NCI-H446 treated with DMSO at 0.1 percent for 48 hours (cell line): ENCODE measurements at places on chromosomes 7 and 10.

- DNase-seq: no peak
Measured at GRCh38 chr7:156558198-156558597, 82.4 kb upstream of the RNF32 start.

DNA sequence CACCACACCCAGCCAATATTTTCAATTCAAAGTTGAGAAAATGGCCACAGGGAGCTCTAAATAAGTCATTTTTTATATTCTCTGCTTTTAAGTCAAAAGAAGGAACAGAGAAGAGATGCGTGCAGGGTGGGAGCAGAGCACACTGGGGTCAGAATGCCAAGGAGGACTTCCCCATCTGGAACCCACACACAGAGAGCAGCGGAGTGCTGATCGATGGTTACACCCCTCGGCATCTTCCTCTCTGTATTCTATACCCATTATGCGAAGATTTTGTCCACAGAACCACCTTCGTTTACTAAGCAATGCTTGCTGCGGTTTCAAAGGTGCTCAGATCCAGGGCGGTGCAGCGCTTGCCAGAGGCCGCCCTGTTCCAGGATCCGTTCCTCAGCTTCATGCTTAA, 91.3 kb upstream of the RHEB start:
- DNase-seq: no peak

DNA sequence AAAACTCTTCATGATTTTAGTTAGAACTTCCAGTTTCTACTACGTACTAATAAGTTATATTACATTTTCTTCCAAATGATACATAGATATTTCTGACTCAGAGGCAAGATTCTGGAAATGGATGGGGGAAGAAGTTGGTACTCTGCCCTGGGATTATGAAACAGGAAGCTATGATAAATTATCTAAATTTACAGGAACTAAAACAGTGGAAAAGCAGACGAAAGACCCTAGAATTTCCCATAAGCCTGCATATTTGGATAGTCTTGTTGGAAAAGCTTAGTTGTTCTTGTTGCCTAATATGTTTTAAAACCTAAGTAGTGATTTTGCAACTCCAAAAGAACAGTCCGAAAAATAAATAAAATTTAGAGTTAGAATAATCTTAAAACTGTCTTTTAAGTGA, 21.8 kb downstream of the CFAP69 start:
- no peak for DNase-seq

DNA sequence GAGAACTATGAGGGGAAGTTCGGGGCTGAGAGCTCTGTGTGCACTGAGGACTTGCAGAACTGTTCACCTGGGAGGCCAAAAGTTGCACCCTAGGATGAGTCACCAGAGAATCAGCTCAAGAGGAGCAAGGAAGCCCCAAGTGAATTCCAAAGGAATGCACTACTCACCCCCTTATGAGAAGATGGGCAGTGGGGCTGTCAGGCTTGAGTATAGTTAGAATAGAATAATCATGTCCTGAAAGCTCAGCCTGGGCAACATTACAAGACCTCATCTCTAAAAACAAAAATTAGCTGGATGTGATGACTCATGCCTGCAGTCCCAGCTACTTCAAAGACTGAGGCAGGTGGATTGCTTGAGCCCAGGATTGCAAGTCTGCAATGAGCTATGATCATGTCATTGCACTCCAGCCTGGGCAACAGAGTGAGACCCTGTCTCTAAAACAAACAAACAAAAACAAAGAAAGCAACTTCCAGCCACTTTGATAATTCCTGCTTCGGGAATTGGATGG, 30.0 kb downstream of the MAP3K8 start:
- no peak for DNase-seq
